A549 treated with GW870086 at 1 μM for 4 hours (cell line): ENCODE measurements at places on chromosomes 11 and 22. TPM values are rescaled to one million over a fixed set of nuclear protein-coding genes. Genes with fewer than 3 reads are reported as not detected.

Gene BTG4
- total RNA-seq, result 0.25 TPM in 1 of 5 replicates, not detected in the others

Gene MYRF
- total RNA-seq, result 15.9 to 22.9 TPM (median 20.8 TPM) in 5 replicates

Gene CCDC15
- total RNA-seq, result 0.29 to 0.67 TPM (median 0.52 TPM) in 5 replicates

Gene HORMAD2
- not detected in 5 replicates for total RNA-seq

Gene ANGPTL5
- 0.09 to 0.16 TPM in 2 of 5 replicates, not detected in the others for total RNA-seq

Gene SLCO2B1
- 2.9 to 4.5 TPM (median 3.1 TPM) in 5 replicates for total RNA-seq

Gene IGSF9B
- total RNA-seq, result 1.1 to 2.4 TPM (median 1.9 TPM) in 5 replicates

Gene SLC35F2
- total RNA-seq, result 42.2 to 53.3 TPM (median 49.0 TPM) in 5 replicates

Gene TREH
- total RNA-seq, result not detected in 5 replicates

Gene SIDT2
- 4.8 to 6.5 TPM (median 5.0 TPM) in 5 replicates for total RNA-seq

Gene ANKK1
- not detected in 5 replicates for total RNA-seq

Gene PHF21B
- 0.53 to 1.2 TPM (median 0.66 TPM) in 5 replicates for total RNA-seq

Gene MAJIN
- total RNA-seq, result not detected in 5 replicates

Gene OR9Q2
- total RNA-seq, result not detected in 5 replicates

Gene KRTAP5-8
- not detected in 5 replicates for total RNA-seq

Gene POU2AF2
- not detected in 5 replicates for total RNA-seq
